Cardiac atrium fibroblast (primary cell): ENCODE measurements at places on chromosomes 6 and 20. TPM values are rescaled to one million over a fixed set of nuclear protein-coding genes. Genes with fewer than 3 reads are reported as not detected.

The DDX43 gene
- 0.81 and 1.1 TPM in 2 replicates for total RNA-seq

The TREML2 gene
- not detected in 2 replicates for total RNA-seq

The FAM217A gene
- not detected in 2 replicates for total RNA-seq

The DNAAF9 gene
- total RNA-seq: 10.3 and 11.0 TPM in 2 replicates

The CYP39A1 gene
- not detected in 2 replicates for total RNA-seq

The CHD6 gene
- 10.8 and 13.4 TPM in 2 replicates for total RNA-seq
